ENCODE measurements at places on chromosomes 5 and 9.

DNA sequence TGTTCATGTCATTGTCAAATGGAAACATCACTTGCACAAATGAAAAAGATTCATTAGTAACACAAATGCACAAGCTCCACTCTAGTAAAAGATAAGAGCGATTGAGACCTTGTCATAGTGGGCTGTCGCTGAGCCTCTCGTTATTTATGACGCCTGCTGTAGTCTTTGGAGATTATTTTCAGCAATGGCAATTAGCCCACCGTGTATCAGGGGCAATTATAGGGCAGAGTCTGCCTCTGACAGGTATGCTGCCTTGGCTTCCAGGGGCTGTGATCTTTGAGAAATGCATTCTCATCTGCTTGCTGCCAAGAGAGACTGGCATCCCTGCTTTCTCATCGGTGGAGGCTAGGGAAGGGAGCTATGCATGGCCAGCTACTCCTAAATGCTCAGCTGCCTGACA, 426.8 kb upstream of the CLINT1 start:
- DNase-seq, result no peak

DNA sequence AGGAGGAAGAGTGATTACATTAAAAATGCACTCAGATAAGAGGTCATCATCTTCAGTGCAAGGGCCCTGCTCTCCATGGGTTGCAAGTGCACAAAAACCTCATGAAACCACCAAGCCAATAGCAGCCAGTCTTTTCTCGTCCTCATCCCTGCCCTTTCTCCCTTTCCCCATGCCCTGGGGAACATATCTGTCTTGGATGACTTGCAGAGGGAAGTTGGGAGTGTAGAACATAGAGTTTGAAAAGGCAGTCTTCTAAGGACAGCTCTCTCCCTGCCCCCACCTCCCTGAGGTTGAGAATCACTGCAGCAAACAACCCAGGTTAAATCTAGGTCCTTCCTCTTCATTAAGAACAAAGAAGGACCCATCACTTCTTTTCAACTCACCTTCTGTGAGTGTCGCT, 22.0 kb downstream of the DDX31 start:
- no peak for DNase-seq

DNA sequence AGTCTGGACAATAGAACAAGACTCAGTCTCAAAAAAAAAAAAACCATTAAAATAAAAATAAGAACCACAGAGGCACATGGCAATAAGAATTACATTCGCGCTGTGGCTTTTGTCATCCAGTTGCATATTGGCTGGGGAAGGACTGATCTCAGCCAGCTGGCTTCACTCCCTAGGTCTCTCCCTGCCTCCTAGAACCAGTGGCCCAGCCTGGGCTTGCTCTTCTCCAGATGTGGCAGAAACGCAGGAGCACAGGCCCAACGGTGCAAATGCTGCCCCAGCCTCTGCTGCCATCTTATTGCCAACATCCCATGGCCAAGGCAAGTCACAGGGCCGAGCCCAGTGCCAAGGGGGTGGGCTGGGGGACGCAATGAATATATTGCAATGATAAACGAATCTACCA, 37.0 kb downstream of the NKX2-5 start:
- DNase-seq, result no peak

DNA sequence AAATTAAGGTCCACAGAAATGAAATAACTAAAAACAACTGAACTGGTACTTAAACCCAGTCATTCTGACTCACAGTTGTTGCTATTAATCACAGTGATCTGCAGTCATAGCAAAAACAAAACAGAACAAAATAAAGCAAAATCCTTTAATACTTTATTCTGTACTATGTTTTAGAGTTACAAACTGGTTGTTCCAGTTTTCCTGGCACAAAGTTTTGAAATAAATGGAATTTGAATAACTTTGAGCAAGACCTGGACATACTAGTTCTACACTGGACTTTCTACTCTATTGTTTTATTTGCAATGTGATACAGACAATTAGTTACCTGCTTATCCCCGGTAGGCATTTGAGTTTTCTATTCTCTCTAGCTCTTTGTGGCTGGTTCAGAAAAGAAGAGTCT, 147.9 kb downstream of the DMRT2 start:
- no peak for DNase-seq

GRCh38 chr5:172581315-172581714, 59.7 kb upstream of the NEURL1B start:
- no peak for DNase-seq

- DNase-seq, result no peak
Observed at GRCh38 chr9:97853056-97853843, at the start of gene FOXE1. FOXE1 (plus strand) TSS chr9:97853226; CDS start chr9:97853915, 689 bp downstream.

GRCh38 chr9:89760123-89760522, 155.3 kb downstream of the GADD45G start:
- no peak for DNase-seq

- DNase-seq, result no peak
Observed at GRCh38 chr5:143106174-143106573, 297.3 kb downstream of the NR3C1 start.

DNA sequence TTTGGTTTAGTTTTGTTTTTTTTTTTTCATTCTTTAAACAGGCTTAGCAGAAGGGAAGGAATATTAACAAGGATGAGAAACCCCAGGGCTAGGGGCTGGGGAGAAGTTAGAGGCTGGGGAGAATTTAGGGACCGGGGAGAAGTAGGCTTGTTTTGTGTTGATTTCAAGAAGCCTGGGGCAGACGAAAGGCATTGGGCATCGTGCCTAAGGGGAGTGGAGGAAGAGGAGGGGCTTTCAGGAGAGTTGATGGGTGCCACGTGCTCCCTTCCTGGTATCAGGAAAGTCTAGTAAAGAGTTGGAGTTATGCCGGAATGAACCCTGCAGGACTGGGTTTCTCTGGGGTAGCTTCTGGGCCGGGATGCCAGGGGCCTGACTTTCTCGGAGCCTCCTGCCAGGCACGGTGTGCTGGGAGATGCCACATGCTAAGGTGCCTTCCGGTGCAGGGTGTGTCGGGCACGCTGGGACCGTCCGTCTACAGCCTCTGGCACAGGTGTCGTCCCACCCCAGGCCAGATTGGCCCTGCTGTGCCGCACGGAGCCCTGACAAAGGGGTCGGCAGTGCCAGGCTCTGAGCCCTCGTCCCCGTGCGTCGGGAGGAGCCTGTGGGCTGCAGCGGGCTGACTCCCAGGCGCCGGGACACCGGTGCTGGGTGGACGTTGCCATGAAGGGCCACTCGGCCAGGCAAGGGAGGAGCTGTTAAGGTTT, 159.9 kb downstream of the OLFM1 start:
- DNase-seq, result no peak

- DNase-seq, result no peak
Observed at GRCh38 chr9:93458712-93459111, 5.3 kb upstream of the FAM120AOS start.

DNA sequence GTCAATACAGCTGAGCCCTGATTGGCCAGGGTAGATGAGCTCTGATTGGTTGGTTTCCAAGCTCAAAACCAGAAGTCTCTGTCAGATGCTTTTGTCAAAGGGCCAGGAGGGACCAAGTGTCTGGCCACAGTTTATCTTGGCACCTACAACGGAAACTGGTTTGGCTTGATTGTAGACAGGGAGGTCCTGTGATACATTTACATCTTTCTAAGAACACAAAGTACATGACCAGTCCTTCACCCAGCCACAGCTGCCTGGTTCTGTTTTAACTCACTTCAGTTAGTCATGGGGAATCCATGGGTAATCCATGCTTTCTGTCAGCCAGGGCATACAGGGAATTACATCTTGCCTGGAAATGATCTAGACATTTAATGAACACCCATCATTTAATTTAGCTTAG, 171.2 kb downstream of the SLC12A2 start:
- DNase-seq, result no peak

DNA sequence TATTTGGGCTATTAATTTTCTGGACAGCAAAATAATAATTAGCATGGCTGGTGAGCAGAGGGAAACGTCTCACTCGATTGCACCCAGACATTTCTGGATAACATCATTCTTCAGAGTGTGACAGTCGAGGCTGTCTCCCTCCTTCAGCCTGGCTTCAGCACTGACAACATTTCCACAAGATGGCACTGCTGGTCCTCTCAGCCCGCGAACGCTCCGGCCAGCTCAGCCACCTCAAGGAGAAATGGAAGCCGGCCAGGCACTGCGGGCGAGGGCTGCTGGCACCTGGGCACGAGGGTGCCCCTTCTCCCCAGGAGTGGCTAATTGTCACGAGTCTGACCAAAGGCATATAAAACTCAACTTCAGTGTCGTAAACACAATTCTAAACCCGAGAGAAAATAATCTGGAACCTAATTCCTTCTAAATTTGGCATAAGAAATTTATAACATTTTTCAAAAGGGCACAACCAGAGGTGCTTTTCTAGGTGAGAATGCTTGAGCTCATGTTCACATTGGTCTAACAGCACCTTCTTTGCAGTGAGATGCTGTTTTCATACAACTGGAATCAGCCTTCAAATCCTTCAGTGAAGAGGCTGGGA, 65.9 kb downstream of the DAP start:
- DNase-seq, result no peak

DNA sequence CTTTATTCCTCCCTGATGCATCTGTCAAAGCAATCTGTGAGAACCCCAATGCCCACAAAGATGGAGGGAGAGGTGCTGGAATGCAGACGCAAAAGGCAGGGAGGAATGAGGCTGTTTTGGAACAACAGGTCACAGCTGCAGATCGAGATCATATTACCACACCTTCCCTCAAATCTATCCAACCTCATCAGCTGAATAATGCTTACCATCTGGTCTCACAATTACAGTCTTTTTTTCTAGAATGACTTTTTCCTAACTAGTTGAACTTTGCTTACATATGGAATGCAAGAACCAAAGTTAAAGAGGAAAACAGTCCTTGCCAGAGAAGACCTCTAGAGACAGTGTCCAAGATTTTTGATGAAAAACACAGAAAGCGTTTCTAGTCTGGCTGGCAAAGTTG, 158.1 kb downstream of the LPAR1 start:
- no peak for DNase-seq

DNA sequence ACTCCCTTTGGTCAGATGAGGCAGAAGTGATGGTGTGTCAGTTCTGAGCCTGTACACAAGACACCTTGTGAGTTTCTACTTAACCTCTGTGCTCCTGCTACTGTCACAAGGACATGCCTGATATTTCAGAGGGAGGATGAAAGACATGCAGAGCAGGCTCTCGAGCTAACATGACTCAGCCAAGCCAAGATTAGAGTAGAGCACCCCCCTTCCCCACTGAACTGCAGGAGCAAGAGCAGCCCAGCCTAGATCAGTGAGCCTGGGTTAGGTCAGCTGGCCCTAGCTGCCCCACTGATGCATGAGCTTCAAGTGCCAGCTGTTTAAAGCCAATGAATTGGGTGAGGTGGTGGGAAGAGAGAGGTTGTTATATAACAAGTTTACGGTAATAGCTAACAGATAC, 36.7 kb downstream of the BRINP1 start:
- DNase-seq, result no peak

GRCh38 chr9:75885652-75886051, 4.8 kb upstream of the PCSK5 start:
- DNase-seq, result no peak

- DNase-seq, result no peak
Observed at GRCh38 chr5:40928886-40929448, 19.7 kb downstream of the C7 start.

- no peak for DNase-seq
Observed at GRCh38 chr5:102532123-102532522, 33.3 kb upstream of the SLCO6A1 start.

- DNase-seq, result no peak
Observed at GRCh38 chr9:77427256-77427927, 220.7 kb downstream of the GNA14 start.

DNA sequence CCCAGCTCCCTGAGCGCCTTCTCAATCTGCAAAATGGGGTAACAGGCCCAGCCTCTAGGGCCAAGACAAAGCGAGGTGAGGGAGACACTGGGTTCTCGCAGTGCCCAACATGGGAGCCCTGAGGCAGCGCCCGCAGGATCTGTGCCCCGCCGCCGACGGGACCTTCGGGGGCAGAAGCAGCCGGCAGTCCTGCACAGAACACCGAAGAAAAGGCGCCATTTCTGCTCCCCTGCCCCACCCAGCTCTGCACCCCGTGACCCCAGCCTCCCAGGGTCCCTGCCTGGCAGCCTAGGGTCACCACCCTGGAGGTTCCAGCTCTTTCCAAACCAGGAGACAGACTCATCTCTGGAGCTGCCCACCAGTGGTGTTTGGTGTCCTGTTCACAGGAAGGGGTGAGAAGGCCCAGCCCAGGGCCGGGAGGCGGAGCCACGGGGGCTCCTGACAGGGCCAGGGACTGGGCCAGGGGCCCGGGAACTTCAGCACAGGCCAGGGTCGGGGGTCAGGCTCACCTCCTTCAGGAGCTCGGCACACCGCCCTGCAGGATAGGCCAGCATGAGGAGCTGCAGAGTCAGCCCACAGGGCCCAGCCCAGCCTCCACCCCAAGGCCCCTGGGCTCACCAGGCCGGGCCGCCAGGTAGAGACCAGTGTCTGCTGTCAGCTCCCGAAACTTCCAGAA, 3.3 kb downstream of the LCN8 start:
- no peak for DNase-seq

- DNase-seq, result no peak
Observed at GRCh38 chr9:110921705-110922104, 116.6 kb downstream of the LPAR1 start.

- DNase-seq, result no peak
Observed at GRCh38 chr5:86918246-86918645, 300.5 kb downstream of the COX7C start.

DNA sequence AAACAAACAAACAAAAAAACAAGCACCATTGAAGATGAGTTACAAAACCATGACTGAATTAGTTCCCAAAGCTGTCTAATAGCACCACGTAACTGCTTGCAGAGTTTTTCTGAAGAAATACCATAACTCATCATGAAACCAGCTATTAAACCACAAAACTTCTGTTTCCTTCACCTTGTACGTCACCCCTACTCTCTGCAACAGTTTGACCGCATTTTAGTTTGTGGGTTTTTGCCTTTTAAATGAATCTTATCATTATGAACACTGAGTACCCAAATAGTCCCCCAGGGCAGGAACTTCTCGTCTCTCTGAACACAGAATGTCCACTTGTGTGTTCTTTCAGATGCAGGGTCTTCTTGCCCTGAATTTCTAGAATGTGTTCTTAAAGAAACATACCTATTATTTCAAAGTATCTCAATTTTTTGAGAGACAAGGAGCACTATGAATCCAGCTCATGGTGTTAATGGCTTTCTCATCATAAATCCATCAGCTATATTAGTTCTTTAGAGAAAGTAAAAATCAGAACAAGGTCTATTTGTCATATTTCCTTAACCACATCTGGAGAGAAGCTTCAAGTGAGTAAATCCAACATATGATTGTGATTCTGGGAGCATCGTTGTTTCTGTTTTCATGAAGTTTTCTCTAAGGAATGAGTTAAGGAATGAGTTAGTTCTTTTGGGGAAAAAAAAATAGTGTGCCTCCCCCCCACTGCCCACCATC, 210.6 kb downstream of the AUH start:
- DNase-seq, result no peak

DNA sequence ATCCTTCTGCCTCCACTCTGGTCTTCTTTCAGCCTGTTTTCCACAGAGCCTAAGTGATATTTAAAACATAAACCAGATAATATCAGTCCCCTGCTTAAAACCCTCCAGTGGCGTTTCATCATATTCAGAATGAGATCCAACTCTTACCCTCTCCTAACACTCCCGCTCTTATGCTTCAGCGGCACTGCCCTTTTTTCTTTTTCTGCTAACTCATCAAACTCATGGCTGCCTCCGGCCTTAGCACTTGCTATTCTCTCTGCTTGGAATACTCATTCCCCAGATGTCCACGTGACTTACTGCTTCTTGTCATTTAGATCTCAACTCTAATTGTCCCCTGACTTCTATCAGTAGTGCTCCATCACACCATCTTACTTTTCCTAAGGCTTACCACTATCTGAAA, 73.6 kb downstream of the PIP5K1B start:
- no peak for DNase-seq

- no peak for DNase-seq
Observed at GRCh38 chr9:79152306-79152705, 419.5 kb upstream of the TLE4 start.

- no peak for DNase-seq
Observed at GRCh38 chr5:77630114-77630680, 8.3 kb downstream of the OTP start.
